A549 (cell line): ENCODE measurements at places on chromosomes 12 and 14. TPM values are rescaled to one million over a fixed set of nuclear protein-coding genes. Genes with fewer than 3 reads are reported as not detected.
A peak's percentile ranks its signal among the peaks of the same experiment; 100 is the strongest.

DNA sequence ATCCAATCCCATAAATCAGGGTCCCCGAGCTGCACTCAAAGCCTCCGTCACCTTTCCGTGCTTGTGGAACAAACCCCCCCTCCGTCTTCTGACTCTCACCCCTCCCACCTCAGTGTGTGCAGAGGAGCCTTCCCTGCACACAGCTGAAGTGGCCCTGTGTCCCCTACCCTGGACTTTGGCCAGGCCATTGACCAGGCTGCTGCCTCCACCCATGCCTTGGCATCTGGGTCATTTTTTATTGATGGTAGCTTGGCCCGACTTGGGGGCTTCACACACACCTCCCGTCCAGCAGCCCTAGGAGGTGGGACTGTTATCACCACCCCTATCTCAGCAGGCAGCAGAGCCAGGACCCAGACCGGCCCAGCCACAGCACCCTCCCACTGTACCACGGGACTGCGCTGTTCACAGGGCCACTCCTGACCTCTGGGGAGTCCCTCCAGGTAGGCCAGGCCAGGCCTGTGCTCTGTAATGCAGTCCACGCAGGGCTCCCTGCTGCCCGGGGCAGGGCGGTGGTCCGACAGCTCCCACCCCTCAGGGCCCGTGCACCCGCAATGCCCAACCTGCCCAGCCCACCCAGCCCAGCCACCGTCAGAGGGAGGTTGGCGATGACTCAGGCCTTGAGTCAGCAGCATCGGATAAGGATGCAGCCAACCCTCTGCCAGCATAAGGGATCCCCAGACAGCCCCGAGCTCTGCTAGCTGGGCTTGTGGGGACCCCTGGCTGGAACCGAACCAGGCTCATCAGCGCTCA is 9.2 kb upstream of the INF2 start:
- peak; percentile 85 for DNase-seq

GRCh38 chr12:31752450-31752849 is 23.6 kb upstream of the AMN1 start:
- no peak for DNase-seq

- DNase-seq, result no peak
These were observed 140.9 kb downstream of the TBX5 start for GRCh38 chr12:114265036-114265435.

DNA sequence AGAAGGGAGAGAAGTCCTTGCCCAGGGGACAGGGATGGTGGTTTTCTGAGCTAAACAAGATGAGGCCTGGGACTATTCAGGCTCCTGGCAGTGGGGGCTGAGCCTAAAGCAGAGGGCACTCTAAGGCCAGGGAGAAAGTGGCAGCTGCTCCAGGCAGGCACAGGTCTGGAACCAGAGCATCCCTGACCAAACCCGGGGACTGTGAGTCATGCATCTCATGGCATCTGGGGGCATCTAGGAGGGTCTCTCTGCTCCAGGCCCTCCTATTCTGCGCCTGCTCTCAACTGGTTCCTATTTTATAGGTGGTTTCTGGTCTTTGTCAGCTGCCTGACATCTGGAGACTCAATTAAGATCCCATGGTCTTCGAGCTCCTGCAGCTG is 11.6 kb downstream of the KRT7 start:
- DNase-seq, result peak; percentile 62

DNA sequence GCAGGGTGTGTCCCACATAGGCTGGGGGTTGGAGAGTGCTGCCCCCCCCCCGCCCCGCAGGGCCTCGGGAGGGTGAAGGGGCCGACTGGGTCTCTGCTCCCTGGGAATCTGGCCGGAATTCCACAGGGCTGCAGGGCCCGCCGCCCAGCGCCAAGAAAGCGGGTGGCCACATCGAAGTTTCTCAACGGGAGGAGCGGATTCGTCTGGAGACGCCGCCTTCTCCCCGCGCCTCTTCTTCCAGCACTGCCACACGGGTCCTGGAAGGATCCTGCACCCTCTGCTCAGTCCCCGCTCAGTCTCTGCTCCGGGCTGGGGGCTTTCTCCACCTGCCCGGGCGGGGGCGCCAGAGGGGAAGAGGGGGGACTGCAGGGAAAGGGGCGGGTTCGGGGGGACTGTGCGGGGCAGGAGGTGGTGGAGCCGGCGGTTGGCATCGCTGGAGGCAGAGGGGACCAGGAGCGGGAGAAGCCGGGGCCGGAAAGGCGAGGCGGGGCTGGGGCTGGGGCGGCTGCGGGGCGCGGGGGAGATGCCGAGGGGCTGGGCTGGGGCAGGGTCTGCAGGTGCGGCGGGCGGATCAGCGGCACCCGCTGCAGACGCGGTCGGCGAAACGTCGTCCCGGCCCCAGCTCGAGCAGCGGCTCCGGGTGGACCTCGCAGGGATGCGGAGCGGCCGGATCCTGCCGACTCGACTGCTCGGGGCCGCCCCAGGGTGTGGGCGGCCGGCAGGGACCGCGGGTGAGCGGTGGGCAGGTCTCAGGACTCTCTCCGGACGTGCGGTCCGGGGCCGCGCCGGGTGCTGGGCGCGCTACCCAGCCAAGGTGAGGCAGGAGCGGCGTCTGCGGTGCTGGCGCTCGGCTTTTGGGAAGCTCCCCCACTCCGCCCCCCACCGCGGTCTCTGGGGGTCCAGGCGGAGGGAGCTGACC is 811.4 kb upstream of the TMEM132C start:
- DNase-seq, result no peak

DNA sequence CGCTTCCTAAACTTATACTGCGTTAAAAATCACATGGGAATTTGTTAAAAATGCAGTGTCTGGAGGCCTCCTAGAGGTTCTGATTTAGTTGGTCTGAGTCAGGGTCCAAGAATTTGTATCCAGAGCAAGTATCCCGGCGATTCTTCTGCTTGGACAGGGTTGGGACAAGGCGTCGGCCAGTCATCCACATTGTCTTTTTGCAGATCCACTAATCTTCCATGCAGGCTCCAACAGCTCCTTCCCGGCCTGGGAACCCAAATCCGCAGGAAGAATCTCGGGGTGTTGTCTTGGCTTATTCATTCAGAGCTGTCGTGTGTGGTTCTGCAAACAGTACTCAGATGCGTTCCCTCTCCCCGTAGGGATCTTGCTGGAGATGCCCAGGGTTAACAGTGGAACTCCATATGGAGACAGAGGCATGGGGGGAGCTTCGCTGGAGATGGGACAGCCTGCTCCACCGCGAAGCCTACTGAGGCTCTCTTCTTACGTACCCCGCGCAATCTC is 25.3 kb downstream of the GPRC5D start:
- peak; percentile 64 for DNase-seq

GRCh38 chr12:59668674-59669073 is 72.8 kb downstream of the SLC16A7 start:
- no peak for DNase-seq

DNA sequence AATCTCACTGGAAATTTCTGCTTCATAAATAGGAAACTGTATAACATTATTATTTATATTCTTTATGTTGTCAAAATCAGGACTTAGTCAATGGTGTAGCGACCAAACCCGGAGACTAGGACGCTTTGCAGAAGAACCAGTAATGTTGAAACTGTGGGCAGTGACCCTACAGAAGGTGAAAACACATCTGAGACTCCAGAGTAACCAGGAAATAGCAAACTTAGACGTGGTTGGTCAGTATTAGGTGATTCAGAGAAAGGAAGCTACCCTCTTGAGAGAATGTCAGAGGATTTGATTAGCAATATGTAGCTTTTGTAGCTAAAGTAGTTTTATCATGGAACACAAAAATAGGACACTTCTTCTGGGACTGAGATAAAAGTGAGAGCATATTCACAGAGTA is 381.9 kb downstream of the SLC16A7 start:
- no peak for DNase-seq

GRCh38 chr12:6274231-6275221 is 36.0 kb upstream of the PLEKHG6 start:
- no peak for DNase-seq

DNA sequence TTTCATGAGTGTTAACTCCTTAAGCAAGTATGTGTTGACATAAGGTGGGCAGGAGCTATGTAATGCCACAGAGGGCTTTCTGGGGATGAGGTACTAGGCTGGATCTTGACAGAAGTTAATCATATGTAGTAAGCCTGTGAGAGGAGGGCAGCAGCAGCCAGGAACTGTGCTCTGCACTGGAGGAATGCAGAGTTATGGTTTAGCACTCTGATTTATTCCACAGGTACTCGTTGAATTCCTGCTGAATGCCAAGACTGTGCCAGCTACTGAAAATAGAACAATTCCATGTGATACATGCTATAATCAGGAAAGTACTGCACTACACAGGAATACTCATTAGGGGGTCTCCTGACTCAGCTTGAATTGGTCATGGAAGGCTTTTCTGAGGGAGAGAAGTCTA is 58.7 kb downstream of the SUSD6 start:
- no peak for DNase-seq

DNA sequence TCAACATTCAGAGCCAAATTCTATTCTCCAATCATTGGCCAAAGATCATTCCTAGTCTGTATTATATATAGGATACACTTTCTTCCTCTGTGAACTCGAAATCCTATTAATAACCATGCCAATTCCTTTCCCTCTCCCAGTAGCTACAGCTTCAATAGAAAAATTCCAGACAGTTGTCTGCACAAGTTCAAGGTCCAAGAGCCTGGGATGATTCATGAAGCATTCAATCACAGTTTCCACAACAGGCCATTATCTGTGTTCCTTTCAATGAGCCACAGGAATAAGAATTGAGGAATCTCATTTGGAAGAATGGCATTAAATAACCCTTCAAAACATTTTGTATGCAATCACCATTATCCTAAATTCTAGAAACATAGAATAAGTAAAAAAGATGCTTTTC is 437.4 kb downstream of the RMST start:
- no peak for DNase-seq

DNA sequence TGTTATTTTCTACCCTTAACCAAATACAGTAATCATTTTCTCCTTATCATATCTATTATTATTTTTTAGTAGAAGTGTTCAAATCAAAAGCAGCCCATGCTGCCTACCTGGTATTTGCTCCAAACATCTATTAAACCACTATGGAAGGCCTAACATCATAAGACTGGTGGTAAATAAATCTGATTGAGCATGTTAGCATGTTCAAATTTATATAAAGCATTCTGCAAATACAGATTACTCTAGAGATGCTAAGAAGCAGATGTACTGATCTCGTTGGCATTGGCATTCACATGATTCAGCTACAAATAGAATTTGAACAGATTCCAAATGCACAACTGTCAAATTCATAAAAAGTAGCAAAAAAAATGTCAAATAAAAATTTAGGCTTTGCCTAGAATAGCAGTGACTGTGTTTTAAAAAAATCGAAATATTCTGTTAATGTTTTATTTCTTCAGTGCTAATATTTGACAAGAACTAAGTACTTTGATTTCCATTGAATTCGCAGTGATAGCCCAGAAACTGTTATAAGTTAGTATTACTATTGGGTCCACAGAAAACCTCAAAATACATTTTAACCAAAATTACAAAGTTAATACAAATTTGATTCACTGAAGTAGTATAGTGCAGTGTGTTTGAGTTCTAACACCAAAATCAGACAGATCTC is 9.4 kb upstream of the OSBPL8 start:
- DNase-seq, result no peak

DNA sequence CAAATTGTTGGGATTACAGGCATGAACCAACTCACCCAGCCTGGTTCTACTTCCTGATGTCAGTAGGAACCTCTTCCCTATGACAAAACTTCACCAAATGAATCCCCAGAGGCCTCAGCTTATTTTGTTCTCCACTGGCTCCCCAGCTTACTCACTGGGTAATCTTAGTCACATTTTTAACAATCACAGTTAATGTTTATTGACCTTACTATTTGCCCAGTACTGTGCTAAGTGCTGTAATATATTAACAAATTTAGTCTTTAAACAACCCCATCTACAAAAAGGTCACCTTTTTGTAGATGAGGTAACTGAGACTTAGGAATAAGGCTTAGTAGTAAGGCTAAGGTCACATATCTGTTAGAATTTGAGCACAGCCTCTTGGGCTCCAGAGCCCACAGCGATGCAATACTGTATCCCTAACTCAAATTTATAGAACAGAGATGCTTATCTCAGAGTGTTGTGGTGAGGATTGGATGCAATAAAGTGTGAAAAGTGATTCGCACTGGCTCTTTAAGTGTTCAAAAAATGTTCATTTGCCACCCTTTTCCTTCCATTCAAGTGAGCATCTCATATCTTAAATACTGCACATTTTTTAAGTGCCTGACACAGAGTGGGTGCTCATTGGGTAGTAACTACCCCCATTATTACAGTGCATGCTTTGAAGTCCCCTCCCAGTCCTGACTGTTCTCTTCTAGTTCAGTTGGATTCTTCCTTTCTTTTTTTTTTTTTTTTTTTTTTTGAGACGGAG is 146.4 kb upstream of the ARHGAP5 start:
- peak; percentile 38 for DNase-seq

- DNase-seq, result peak; percentile 24
These were observed 2.2 kb downstream of the SSTR1 start for GRCh38 chr14:38209572-38210557.

GRCh38 chr12:67853204-67853603 is 136.0 kb upstream of the IFNG-AS1 start:
- no peak for DNase-seq

Gene ITGA7
- polyA plus RNA-seq, result 1.7 to 2.0 TPM (median 1.9 TPM) in 3 replicates

Gene IGF1
- polyA plus RNA-seq, result 0.01 TPM in 1 of 3 replicates, not detected in the others

Gene COL2A1
- polyA plus RNA-seq, result not detected in 3 replicates

Gene RTN1
- polyA plus RNA-seq, result 0.07 TPM in 1 of 3 replicates, not detected in the others

Gene PLCZ1
- polyA plus RNA-seq, result not detected in 3 replicates

Gene AQP5
- not detected in 3 replicates for polyA plus RNA-seq

Gene WNT1
- not detected in 3 replicates for polyA plus RNA-seq
